ENCODE measurements at places on chromosomes 5 and 9. TPM values are rescaled to one million over a fixed set of nuclear protein-coding genes. Genes with fewer than 3 reads are reported as not detected.

The LCN12 gene
- total RNA-seq, result 1.0 TPM

- DNase-seq, result peak; percentile 58
- H3K27me3 ChIP-seq, result no peaks in the 10 kb centered on the region
- peak overlapping the region; percentile 43 for H3K27ac ChIP-seq
- H3K4me1 ChIP-seq, result peaks cover 13% of the 10 kb centered on the region
Measured at GRCh38 chr5:431001-431710, 11.8 kb upstream of the EXOC3 start.

The CDH9 gene
- not detected for total RNA-seq

DNA sequence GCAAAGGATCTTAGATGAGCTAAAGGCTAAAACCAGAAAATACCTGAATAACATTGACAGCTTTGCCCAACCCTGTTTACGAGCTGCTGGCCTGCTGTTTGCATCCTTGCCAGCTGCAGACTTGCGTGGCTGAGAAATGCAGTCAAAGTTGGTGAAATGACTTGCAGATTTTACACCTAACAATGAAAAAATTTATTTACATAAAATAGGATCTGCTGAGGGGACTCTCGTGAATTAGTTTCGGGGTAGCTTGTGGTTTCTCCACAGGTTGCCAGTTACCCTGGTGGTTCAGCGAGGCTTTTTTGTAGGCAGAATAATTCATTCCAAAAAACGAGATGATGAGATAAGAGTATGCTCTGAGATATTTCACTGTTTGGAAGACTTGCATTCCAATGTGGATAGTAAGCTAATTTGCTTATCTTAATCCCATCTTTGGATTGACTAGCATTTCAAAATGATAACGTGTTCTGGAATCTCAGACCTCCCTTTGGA is 65.7 kb upstream of the FANCC start:
- no peaks in the 10 kb centered on the region for H3K36me3 ChIP-seq
- H3K4me1 ChIP-seq, result no peaks in the 10 kb centered on the region
- H3K27ac ChIP-seq, result no peak overlapping the region
- H3K27me3 ChIP-seq, result peaks cover 43% of the 10 kb centered on the region

The HTR1A gene
- total RNA-seq, result not detected

DNA sequence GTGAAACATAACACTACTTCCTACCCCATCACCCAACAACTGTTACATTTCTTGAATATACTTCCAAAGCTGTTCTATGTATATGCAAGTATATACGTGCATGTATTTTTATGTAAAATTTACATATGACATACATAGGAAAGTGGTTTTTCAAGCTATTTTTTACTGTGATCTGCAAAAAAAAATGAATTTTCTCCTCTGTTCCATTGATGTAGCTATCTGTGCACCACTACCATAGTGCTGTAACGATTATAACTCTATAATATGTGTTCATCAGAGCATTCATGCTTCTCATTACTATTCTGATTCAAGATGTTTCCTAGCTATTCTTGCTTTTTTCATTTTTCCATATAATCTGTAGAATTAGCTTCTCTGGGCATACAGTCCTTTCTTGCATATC is 164.0 kb downstream of the DEPDC1B start:
- H3K27me3 ChIP-seq, result peaks cover 7% of the 10 kb centered on the region
- H3K4me3 ChIP-seq, result no peak overlapping the region
- no peaks in the 10 kb centered on the region for H3K36me3 ChIP-seq
- H3K27ac ChIP-seq, result no peak overlapping the region
- DNase-seq, result no peak
- H3K4me1 ChIP-seq, result peaks cover 10% of the 10 kb centered on the region

DNA sequence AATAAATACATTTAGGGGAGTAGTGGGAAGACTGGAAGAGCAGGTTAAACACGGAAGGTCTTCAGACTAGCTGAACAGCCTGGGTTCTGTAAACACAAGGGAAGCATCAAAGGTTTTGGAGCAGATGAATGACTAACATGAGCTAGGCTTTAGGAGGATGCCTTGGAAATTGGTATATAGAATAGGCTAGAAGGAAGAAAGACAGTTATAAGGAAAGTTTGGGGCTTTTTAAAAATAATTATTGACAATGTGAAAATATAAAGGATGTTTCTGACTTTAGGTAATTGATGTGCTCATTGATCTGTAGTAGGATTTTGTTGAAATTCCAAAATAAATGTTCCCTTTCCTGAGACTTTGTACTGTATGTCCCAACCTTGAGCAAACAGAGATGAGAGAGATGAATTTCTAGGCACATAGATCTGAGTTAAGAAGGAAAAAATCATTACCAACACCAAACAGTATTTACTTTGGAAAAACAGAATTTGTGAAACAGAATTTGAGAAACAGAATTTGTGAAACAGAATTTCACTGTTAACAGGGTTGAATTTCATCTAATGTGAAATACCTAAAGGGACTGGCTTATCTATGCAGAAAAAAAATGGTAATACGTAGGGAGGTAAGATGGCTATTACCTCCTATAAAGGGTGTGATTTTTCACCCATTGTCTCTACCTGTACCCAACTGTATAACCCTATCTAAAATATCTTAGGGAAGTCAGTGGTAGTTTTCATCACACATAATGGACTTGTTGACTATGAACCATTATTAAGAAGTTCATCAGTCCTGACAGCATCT is 28.8 kb downstream of the SKP2 start:
- H3K36me3 ChIP-seq, result peaks cover 68% of the 10 kb centered on the region
- H3K27me3 ChIP-seq, result no peaks in the 10 kb centered on the region
- H3K27ac ChIP-seq, result no peak overlapping the region
- no peak overlapping the region for H3K4me3 ChIP-seq
- DNase-seq, result no peak

- peaks cover 42% of the 10 kb centered on the region for H3K36me3 ChIP-seq
- peak overlapping the region; percentile 88 for H3K4me3 ChIP-seq
- peaks cover 66% of the 10 kb centered on the region for H3K4me1 ChIP-seq
Measured at GRCh38 chr9:73155377-73155776, 3.7 kb downstream of the ANXA1 start.
